Stimulated activated CD8-positive, alpha-beta memory T cell treated with anti-CD3 and anti-CD28 coated beads, Interleukin-15, amount 100 ng/mL, for 1 hour (primary cell): ENCODE measurements at places on chromosomes 2 and 18.

- no peak for DNase-seq
Observed at GRCh38 chr2:64677530-64677929, 23.8 kb upstream of the SERTAD2 start.

DNA sequence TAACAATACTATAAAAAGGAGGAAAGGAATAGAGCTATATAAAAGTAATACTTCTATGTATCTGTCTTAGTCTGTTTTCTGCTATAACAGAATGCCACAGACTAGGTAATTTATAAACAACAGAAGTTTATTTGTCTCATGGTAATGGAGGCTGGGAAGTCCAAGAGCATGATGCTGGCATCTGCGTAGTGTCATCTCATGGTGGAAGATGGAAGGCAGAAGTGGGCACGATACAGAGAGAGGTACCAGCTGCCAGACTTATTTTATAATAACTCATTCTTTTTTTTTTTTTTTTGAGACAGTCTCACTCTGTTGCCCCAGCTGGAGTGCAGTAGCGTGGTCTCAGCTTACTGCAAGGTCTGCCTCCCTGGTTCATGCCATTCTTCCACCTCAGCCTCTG, 4.3 kb downstream of the DHX57 start:
- no peak for DNase-seq

DNA sequence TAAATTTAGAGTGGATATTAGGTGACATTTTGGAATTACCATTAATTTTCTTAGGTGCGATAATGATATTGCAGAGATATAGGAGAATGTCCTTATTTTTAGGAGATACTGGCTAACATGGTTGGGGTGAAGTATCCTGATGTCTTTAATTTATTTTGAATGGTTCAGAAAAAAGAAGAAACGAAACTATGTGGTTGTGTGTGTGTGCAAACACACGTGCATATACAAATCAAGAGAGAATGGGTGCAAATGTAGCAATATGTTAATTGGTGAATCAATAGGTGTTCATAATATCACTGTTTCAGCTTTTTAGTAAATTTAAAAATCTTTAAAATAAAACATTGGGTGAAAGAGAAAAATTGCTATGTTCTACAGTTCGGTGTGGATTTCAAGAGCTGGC, 140.9 kb downstream of the DIS3L2 start:
- DNase-seq, result no peak

- DNase-seq, result no peak
Observed at GRCh38 chr2:21422050-21422449, 298.3 kb downstream of the TDRD15 start.

GRCh38 chr2:32918774-32919173, 28.0 kb upstream of the LTBP1 start:
- DNase-seq, result no peak

- no peak for DNase-seq
Observed at GRCh38 chr18:50080932-50081560, 113.9 kb downstream of the MYO5B start.

GRCh38 chr2:148102641-148103040, 81.8 kb downstream of the MBD5 start:
- no peak for DNase-seq

GRCh38 chr2:124213977-124214587, 189.0 kb downstream of the CNTNAP5 start:
- no peak for DNase-seq

DNA sequence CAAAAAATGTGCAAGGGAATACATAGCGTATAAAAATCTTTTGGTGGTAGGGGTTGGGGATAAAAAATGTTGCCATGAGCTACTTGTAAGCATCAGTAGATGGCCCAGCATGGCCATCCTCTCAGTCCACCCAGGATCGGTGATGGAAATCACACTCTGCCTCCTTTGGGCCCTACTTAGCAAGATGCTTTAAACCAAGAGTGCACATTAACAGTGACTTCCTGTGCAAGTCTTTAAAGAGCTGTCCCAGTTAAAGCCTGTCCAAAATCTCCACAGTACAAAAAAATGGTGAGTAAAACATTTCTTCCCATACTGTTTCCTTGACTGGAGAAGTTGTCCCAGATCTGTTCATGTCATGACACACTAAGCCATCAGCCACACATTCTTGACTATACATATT, 18.0 kb downstream of the ANKRD44 start:
- no peak for DNase-seq

DNA sequence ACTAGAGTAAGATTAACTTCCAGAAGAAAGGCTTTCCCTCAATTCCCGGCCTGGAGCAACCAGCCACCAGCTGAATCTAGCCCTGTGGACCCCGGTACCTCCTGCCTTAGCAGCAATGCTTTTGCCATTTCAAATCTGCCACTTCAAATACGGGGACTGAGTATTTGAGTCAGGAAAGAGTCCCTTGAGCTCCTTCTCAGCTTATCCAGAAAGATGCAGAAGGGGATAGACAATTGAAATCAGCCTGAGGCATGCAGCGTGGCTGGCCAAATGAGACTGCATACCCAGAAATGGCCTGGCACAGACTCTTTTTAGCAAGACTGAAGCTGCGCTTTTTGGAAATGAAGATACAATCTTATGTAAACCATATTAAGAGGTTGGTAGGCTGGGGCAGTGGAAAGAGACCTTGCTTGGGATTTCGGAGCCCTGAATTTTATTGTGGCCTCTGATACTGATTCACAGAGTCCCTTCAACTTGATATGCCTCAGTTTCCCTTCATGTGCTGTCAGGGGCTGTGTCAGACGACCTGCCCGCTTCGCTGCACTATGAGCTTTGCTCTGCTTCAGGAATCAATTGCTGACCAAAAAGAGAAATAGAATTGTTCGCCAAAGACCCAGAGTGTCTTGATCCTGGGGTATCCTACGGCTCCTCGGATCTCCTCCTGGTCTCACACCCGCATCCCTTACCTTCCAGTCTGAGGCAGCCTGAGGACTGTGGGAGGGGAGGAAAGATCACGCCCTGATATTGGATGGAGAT, 1.0 kb downstream of the MATN3 start:
- no peak for DNase-seq

DNA sequence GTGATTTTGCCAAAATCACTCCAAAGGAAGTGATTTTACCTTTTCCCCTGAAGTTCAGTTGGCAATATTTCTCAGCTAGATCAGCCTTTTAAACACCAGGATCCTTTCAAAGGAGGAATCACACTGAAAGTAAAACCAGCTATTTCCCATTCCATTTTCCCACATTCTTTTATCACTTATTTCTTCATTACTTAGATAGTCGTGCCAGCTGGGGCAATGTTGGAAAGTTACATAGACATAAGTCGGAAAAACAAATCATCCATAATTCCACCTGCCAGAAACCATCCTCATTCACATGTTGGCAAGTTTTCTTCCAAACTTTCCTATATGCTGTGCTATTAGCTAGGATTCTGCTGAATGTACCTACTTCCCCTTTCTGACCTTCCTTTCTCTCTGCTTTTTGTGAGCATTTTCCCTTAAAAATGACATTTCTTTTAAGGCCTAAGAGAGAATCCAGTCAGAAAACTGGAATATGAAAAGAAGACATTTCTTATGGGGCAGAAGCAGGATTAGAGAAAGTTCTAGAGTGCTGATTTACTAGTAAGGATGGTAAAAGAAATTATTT, 170.0 kb upstream of the STK17B start:
- no peak for DNase-seq

DNA sequence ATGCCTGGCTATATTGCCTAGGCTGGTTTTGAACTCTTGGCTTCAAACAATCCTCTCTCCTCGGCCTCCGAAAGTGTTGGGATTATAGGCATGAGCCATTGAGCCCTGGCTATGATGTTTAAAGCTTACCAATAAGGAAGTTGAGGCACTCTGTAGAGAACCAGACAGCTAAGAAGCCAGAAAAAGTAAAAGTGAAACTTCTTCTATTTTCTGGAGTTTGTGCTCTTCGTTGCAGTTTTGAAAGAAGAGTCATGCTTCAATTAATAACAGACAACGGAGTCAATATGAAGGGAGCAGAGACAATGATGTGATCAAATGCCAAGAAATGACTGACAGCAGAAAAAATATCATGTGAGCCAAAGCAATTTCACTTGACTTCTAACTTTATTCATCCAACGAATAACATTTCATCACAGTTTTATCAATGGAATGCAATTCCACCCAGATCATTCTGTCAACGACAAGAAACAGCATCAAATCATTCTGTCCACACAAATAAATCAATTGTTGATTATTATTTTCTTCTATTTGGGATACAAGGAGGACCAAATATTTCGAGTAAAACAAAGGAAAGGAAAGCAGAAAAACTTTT, 175.5 kb upstream of the CELF4 start:
- DNase-seq, result no peak

DNA sequence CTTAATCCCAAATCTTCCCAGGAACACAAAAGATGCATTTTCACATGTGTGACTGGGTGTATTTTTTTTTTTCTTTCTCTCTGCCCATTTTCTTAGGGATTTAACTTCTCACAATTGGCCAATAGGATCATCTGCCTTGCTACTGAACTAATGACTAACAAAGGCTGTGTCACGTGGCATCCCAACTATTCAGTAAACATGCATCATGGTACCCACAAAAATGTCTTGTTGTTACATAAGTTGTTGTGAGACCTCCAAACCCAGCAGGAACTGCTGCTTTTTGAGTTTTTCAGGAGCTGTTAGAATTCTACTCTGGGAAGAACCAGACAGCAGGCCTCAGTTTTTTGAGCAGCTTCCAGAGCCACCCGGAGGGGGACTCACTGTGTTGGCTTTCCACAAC, 31.9 kb downstream of the GAD1 start:
- no peak for DNase-seq

- no peak for DNase-seq
Observed at GRCh38 chr2:216951171-216951570, 91.3 kb upstream of the TNP1 start.

DNA sequence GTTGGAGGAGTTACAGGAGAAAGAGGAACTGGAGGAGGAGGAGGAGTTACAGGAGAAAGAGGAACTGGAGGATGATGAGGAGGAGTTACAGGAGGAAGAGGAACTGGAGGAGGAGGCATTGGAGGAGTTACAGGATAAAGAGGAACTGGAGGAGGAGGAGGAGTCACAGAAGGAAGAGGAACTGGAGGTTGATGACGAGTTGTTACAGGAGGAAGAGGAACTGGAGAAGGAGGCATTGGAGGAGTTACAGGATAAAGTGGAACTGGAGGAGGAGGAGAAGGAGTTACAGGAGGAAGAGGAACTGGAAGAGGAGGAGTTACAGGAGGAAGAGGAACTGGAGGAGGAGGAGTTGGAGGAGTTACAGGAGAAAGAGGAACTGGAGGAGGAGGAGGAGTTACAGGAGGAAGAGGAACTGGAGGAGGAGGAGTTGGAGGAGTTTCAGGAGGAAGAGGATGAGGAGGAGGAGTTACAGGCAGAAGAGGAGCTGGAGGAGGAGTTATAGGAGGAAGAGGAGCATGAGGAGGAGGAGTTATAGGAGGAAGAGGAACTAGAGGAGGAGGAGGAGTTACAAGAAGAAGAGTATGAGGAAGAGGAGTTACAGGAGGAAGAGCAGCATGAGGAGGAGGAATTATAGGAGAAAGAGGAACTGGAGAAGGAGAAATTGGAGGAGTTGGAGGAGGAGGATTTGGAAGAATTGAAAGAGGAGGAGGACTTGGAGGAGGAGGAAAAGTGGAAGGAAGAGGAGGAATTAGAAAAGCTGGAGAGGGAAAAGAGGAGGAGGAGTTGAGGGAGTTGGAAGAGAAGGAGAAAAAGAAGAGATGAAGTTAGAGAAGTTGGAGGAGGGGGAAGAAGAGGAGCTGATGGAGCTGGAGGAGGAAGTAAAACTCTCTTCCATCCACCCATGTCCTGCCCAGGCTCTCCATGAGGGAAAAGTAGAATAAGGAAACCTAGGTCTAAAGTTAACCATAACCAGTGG, 37.2 kb downstream of the CLASP1 start:
- no peak for DNase-seq

GRCh38 chr2:1607971-1608688, 136.2 kb downstream of the PXDN start:
- DNase-seq, result no peak

DNA sequence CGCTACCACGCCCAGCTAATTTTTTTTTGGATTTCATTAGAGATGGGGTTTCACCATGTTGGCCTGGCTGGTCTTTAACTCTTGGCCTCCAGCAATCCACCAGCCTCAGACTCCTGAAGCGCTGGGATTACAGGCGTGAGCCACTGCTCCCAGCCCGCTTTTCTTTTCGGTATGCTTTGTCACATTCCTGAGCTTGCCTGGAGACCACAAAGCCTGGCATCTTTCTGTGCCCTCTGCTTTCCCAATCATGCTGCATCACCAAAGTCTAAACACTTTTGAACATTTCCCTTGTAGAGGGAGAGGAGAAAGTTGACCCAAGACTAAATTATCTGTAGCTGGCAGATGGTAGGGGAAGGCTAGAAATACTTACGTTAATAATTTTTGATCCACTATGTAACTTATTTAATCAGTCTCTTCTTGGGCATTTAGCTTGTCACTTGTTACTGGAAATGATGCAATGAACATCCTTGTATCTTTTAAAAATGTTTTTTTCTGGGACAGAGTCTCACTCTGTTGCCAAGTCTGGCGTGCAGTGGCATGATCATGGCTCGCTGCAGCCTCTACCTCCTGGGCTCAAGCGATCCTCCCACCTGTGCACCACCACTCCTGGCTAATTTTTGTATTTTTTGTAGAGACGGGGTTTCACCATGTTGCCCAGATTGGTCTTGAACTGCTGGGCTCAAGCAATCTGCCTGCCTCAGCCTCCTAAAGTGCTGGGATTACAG, 2.7 kb upstream of the NPC1 start:
- no peak for DNase-seq

DNA sequence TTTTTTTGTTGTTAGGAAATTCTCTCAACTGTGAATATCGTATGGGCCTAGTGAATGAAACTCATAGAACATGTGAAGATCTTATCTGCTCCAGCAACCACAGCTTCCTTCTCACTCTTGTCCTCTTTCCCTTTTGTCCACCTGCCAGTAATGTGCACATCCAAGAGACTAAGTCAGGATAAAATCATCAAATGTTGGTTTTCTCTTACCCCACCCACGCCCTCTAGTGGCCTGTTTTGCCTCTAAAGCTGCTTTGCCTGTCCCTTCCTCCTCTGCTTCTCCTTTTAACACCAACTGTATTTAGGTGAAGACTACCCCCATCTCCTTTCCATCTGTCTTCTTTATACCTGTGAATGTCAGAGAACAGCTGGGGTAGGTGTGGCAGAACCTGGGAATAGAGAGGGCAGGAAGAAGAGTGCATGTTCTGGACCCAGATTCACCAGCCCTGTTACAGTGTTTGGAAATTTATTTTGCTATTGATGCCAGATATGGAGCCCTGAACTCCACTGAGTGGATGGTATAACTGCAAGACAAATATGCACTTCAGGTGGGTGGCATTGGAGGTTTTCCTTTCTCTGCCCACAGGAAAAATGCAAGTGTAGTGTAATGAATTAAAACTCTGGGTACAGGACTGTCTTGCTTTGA, 8.4 kb upstream of the MGAT5 start:
- peak; percentile 80 for DNase-seq
